ENCODE measurements at places on chromosomes 11 and 22.

DNA sequence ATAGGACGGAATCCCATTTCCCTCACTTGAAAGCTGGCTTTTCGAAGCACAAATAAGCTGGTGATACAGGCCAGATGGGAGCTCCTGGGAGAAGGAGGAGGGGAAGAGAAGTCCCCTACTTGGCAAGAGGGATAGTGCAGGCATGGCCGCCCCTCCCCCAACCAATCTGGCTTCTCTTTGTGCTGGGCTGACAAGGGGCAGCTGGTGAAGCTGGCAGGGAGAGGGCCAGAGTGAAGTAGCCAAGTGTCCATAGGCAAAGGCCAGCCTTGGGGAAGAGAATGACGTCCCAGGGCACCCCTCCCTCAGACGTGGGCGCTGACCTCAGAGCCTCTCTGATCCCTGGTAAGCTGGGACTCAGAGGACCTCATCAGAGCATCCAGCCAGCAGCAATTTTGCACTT lies 78.7 kb upstream of the GRAMD1B start:
- no peak for DNase-seq

- DNase-seq, result no peak
Observed at GRCh38 chr11:118180300-118180703, 3.9 kb upstream of the SCN2B start.

GRCh38 chr11:8381343-8381742 lies 117.7 kb upstream of the LMO1 start:
- DNase-seq, result no peak

DNA sequence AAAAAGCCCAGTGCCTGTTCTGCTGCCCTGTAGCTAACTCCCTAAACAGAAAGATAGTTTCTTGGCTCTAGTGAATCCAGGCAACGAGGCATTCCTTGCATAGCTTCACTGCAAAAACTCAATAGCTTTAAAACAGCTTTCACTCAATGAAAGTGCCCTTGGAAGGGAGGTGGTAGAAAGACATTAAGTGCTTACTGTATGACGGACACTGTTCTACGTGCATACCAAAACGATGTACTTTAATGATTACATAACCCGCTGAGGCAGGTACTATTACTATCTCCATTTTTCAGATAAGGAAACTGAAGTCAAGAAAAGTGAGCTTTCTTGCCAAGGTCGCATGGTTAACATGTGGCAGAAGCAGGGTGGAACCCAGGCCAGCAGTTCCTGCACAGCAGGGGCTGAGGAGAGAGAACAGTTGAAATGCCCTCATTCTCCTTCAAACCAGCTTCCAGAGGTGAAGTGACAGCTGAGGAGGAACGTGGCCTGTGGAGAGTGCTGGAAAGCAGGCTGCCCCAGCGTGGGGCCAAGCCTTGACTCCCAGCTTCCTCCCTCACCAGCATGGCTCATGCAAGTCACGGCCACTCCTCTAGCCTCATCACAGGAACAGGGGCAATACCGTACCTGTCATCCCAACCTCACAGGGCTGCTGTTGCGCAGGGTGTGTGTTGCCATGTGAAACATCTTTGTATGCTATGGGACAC lies 227.5 kb upstream of the NARS2 start:
- no peak for DNase-seq

GRCh38 chr22:47789171-47789570 lies 1026.7 kb downstream of the TBC1D22A start:
- no peak for DNase-seq

GRCh38 chr22:38177926-38178604 lies 3.6 kb downstream of the PLA2G6 start:
- no peak for DNase-seq

DNA sequence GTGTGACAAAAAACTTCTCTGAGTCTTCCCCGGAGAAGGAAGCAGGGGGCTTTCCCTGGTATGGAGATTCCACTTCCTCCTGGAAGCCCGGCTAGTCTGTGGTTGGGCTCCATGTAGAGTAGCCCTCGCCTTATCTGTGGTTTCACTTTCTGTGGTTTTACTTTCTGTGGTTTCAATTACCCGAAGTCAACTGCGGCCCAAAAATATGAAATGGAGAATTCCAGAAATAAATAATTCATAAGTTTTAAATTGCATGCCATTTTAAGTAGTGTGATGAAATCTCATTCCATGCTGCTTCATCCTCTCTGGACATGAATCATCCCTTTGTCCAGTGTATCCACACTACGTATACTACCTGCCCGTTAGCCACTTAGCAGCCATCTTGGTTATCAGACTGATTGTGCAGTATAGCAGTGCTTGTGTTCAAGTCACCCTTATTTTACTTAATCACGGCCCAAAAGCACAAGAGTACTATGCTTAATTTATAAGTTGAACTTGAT lies 275.0 kb upstream of the SESN3 start:
- no peak for DNase-seq

- no peak for DNase-seq
Observed at GRCh38 chr22:40334899-40335298, 11.4 kb upstream of the ADSL start.

GRCh38 chr11:9001736-9002135 lies 2.1 kb downstream of the NRIP3 start:
- peak; percentile 12 for DNase-seq

DNA sequence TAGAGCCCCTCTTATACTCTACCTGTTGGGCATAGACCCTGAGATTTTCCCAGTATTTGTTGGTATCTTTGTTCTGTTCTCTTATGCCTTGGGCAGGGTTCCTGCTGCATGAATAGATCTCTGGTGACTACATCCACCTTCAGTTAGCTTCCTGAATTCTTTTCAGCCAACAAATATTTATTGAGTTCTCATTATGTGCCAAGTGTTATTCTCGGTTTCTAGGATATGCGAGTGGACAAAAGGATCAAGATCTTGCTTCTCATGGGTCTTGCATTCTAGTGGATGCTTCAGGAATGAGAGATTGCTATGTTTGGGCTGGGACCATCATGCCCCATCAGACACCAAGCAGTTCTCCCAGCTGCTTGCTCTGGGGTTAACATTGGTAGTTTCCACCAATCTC lies 340.0 kb downstream of the METTL15 start:
- DNase-seq, result no peak

DNA sequence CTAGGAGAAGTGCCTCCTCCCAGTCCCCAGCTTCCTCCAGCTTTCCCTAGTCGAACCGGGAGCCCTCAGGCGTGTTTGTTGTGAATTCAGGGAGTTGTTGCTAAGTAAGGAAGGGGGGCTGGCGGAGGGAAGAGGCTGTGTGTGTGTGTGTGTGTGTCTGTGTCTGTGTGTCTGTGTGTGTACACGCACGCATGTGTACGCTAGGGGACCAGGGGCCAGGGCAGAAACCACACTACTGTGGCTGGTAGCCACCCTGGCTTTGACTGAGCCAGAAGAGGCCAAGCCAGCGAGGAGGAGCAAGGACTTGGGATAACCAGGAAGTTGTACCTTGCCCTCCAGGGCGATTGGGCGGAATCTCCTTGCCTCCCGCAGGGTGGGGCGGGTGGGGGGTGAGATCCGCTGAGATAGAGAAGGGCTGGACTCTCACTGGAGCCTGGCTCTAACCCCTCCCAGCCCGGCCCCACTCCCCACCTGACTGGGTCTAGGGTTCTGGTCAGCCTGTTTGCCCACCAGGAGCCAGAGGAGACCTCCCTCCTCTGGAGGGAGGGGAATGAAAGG lies 7.5 kb downstream of the BCL9L start:
- no peak for DNase-seq
